ENCODE measurements at places on chromosomes 1 and 21.
A peak's percentile ranks its signal among the peaks of the same experiment; 100 is the strongest.

DNA sequence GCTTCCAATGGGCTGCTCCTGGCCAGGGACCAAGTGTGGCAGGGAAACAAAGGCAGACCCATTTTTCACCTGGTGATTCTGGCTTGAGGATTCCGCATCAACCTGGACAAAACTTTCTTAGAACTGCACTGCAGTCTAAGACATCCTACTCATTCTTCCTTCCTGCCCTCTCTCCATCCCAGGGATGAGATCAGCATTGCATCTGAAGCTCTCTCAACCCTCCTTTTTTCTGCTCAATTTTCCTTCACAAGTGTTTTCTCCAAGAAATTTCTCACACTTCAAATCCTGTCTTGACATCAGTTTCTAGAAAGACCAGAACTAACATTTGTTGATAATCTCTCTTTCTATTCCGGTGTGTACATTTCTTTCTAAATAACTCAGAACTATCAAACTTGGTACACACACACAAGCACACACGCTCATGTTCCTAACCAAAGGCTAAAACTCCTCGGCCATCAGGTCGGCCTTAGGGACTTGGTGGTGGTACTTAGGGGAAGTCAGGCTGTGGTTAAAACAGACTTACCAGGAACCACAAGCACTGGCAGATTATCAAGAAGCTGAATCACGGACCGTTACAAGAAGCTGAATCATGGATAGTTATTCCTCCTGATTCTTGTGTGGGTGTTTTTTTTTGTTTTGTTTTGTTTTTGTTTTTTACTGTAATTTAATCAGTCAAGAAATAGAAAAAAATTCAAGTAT lies 21.0 kb upstream of the CXADR start:
- peak; percentile 98 for DNase-seq

DNA sequence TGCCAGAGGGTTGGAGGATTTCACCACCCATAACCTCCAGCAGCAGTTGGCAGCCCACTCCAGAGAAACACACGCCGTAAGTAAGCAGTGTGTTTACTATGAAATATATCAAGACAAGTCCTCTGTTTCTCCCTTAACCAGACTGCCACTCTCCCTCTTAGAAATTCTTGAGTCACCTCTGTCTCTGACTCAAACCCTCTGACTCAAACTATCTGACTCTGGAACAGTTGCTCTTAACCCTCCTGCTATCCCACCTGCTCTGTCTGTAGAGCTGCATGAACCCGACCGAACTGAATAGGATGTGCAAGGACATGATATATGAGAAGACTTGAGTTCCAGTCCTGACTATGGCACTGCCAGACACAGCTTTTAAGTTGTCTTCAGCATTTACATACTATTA lies 14.1 kb downstream of the INPP5B start:
- DNase-seq: peak; percentile 38

- DNase-seq: no peak
Measured at GRCh38 chr1:38818175-38818976, 41.2 kb downstream of the RRAGC start.

DNA sequence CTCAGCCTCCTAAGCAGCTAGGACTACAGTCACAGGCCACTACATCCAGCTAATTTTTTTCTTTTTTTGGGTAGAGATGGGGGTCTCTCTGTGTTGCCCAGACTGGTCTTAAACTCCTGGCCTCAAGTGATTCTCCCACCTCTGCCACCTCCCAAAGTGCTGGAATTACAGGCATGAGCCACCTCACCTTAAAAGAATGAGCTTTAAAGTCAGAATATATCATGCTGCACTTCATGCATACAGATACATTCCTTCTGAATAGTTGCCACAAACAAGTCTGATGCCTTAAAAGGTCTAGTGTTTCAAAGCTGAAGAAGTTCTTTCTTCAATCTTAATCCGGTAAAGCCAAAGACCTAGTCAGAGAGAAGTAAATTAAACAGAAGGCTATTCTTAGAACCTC lies 23.8 kb upstream of the CPLANE2 start:
- peak; percentile 66 for DNase-seq

DNA sequence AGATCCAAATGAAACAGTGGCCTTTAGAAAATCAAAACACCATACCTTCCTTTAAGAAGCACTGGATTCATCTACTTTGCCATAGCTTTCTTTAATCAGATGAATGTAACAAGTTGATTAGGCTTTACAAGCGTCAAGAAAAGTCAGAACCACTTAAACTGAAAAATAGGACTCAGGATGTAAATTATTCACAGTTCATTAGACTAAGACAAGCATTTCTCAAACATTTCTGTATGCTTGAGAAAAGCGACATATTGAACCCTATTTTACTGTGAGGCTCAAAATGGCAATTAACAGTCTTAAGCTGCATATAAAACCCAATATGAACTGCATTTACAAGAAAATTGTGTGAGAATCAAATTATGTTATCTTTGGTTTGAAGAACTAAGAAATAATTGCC lies 256.7 kb upstream of the SNX7 start:
- no peak for DNase-seq

- peak; percentile 55 for DNase-seq
Measured at GRCh38 chr1:41823471-41823870, 95.3 kb downstream of the HIVEP3 start.

GRCh38 chr1:197468543-197469175 lies 200.6 kb downstream of the CRB1 start:
- DNase-seq: no peak

GRCh38 chr1:197130677-197131304 lies 15.7 kb downstream of the ASPM start:
- peak; percentile 82 for DNase-seq

- DNase-seq: no peak
Measured at GRCh38 chr1:198134252-198134651, 22.5 kb upstream of the NEK7 start.
